ENCODE measurements at places on chromosomes 2 and 18. TPM values are rescaled to one million over a fixed set of nuclear protein-coding genes. Genes with fewer than 3 reads are reported as not detected.

GRCh38 chr2:112829961-112830681 is 6.5 kb downstream of the IL1B start:
- no peak for DNase-seq

- no peak for DNase-seq
Observed at GRCh38 chr2:96207774-96208142, 869 bp downstream of the STARD7 start.

DNA sequence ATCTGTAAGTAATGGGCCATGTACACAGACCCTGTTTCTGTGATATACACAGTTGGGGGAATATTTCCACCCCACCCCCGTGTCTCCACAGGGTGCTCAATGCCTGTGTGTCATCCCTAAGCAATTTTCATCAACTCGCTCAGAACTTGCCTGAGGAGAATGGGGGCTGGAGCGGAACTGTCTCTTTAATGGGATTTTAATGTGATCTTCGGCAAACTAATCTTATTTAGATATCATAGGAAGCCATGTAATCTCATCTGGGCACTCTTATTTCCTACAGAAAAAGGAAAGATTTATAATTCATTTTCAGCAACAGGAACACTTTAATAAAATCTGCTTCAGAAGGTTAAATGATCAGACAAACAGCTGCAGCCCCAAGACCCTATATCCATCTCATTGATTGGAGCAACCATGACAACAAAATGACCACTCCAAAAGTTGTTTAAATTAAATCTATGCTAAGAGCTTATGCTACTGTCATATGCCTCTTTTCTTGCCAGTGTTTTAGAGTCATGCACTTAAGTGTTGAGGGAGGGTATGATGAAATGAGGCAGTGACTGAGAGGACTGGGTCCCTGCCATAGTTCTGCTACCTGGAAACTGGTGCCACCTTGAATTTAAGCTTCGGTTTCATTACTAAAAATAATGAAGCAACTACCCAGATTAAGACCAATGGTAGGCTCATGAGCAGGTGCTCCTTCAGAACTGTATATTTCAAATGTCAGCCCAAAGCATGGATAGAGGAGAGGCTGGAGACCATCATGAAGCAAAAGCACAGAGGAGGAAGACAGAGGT is 183.1 kb upstream of the DDX18 start:
- no peak for DNase-seq

DNA sequence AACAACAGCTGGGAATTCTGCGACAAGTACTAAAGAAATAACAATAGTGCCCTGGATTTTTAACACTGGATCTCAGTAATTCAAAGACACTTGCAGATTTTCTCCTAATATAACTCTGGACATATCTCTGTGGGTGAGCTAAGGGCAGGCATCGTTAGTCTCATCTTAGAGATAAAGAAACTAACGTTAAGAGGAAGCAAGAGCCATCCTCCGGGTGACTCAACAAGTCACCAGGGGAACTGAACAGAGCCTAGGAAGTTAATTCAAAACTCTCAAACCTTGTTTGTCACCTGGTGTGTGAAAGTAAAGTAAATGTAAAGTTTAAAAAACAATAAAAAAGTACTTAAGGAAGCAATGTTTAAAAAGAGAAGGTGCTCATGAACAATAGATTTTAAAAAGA is 41.6 kb upstream of the NRP2 start:
- no peak for DNase-seq

The TSPYL6 gene
- 0.05 TPM for polyA plus RNA-seq

The IL36RN gene
- polyA plus RNA-seq = not detected

DNA sequence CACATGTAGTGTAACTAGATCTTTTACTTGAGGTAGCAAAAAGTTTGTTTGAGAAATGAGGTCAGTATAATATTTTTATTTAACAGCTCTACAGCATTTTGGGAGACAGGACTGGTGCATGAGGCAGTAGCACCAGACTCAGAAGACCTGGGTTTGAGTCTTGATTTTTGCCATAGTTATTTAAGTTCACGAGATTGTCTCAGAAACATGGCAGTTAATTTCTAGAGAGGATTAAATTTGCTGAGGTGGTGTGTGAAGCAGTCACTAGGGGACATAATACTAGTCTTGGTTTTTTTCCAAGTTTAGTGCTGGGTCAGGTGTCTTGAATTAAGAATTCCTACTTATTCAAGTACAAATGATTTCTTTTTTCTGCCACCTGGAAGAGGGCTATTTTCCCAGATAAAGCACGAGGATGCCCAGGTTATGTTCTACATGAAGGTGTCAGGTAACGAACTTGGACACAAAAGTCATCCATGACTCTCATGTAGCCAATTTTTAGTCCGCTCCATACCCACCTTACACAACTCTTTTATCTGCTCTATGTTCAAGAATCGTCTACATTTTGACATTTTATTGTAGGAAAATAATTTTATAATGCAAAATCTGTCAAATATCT is 1.4 kb downstream of the MARCHF7 start:
- DNase-seq = no peak

DNA sequence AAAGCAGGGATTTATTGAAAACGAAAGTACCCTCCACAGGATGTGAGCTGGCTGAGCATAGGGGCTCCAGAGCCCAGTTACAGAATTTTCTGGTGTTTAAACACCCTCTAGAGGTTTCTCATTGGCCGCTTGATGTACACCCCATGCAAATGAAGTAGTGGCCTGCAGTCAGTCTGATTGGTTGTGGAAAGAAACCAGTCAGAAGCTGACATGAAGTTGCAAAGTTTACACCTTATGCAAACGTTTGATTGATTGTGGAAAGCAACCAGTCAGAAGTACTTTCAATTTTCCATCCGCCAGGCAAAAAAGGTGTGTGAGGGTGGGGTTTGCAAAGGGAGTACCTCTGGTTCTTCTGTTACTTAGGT is 62.3 kb downstream of the VWA3B start:
- no peak for DNase-seq

- no peak for DNase-seq
Observed at GRCh38 chr2:65691816-65692215, 259.4 kb upstream of the SPRED2 start.

The ALKAL2 gene
- polyA plus RNA-seq = 0.35 TPM

The FLACC1 gene
- polyA plus RNA-seq = 0.55 TPM

The SCN3A gene
- polyA plus RNA-seq = 0.65 TPM

DNA sequence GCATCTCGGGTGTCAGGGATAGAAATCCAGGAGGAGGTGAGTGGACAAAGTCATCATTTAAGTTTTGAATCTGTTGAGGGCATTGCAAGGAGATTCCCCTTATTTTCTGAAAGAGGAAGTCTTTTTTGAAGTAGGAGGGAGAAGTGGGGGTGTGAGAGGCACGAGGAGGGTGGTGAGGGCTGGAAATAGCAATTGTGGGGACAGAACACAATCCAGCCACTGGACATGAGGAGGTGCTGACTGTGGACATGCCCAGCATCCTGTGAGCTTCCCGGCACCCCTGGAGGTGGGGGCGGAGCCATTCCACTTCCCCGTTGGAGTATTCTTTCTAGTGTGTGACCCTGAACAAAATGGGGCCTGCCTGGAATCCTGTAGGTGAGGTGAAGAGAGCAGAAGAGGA is 310.7 kb upstream of the EPAS1 start:
- DNase-seq = peak; percentile 41

DNA sequence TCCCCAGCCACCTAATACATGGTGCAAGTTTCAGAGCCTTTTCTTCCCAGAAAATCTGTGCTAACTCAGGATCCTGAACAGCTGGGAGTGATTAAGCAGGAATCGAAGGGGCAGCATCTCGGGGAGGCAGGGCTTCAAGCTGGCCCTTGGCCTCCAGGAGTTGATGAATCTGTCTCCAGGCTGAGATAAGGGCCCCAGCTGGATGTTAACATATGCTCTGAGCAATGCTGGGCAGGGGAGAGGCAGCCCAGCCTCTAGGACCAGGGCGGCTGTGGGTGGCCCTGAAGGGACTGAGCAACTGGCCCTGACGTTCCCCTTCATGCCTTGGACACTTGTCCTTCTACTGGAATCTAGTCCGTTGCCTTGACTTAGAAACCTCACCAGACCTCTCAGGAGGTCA is 84.1 kb upstream of the EPC2 start:
- DNase-seq = no peak

- no peak for DNase-seq
Observed at GRCh38 chr18:62812242-62812641, 96.9 kb downstream of the PHLPP1 start.

The HNMT gene
- 5.2 TPM for polyA plus RNA-seq

DNA sequence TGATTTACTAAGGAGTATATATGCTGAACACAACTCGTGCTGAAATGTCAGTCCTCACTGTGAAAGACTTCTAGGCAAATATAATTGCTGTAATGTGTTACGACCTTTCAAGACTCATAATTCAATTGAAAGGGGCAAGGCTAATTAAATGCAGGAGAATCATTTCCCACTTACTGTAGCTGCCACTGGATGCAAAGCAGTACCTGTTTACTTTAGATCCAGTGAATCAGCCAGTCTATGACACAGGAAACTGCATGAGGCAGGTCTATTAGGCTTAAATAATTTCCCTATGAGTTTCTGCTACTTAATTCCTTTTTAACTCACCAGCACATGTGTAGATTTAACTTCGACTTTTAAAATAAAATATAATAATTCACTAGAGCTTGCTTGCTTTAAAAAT is 125.6 kb downstream of the CTNNA2 start:
- DNase-seq = no peak

The USP37 gene
- 3.4 TPM for polyA plus RNA-seq

- no peak for DNase-seq
Observed at GRCh38 chr18:57891707-57892391, 88.7 kb upstream of the ATP8B1 start.

- DNase-seq = peak; percentile 85
Observed at GRCh38 chr18:61606759-61607158, 273.5 kb downstream of the CDH20 start.

GRCh38 chr2:188450732-188451483 is 159.2 kb downstream of the GULP1 start:
- no peak for DNase-seq

DNA sequence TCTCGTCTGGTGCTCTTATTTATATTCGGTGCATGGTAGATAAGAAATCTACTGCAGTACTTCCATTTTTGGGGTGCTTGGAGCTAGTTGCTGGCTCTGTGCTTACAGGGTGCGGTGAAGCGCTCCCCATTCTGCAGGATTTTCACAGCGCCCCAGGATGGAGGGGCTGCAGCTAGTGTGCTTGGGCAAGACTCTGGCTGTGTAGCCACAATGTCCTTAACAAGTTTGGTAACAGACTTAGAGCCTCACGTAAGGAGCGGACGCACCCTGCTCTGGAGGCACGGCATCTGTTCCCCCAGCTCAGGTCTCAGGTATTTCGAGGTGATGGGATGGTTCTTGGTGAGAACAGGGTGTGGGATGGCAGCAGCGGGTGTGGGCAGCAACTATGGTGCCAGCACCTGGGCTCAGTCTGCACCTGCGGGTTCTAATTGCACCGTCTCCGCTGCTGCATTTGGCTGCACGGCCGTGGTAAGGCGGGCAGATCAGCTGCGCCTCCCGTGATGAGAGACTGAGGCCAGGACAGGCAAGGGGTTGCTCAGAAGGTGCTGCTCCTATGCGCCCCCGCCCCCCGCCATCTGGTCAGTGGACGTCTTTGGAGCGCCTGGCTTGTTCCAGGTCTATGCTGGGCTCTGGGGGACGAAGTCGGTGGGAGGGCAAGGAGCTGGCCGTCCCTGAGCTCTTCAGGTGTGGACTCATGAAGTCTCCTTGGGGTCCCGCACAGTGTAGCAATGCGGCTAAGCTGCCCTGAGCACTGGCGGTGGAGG is 20.1 kb upstream of the ALLC start:
- DNase-seq = peak; percentile 39

DNA sequence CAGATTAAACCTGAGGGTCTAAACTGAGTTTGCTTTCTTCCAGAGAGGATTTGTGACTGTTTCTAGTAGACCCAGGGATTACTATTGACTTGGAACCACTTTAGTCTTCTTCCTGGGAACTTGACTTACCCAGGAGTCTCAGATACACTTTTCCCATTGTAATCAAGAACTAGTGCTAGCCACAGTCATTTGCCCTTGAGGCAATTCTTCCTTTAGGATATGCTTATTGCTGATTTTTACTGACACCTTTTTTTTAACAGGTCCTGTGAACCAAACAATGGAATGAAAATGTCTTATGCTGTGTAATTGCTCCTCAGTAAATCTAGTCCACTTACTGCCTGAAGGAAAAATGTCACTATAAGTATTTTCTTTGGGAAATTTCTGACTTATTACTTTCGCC is 78.3 kb downstream of the TAF4B start:
- no peak for DNase-seq

- no peak for DNase-seq
Observed at GRCh38 chr2:15538792-15539191, 22.3 kb downstream of the NBAS start.

The DLGAP1 gene
- not detected for polyA plus RNA-seq

GRCh38 chr2:158047156-158047611 is 54.5 kb upstream of the UPP2 start:
- no peak for DNase-seq

GRCh38 chr18:79471597-79471996 is 75.9 kb downstream of the NFATC1 start:
- DNase-seq = no peak

- DNase-seq = no peak
Observed at GRCh38 chr2:12856934-12857601, 140.3 kb downstream of the TRIB2 start.

- no peak for DNase-seq
Observed at GRCh38 chr2:150477347-150477746, 10.1 kb downstream of the RND3 start.

The SPHKAP gene
- not detected for polyA plus RNA-seq

- DNase-seq = no peak
Observed at GRCh38 chr18:7158216-7158615, 40.6 kb upstream of the LAMA1 start.

The ING5 gene
- polyA plus RNA-seq = 22.9 TPM

The MARCHF7 gene
- 58.6 TPM for polyA plus RNA-seq

DNA sequence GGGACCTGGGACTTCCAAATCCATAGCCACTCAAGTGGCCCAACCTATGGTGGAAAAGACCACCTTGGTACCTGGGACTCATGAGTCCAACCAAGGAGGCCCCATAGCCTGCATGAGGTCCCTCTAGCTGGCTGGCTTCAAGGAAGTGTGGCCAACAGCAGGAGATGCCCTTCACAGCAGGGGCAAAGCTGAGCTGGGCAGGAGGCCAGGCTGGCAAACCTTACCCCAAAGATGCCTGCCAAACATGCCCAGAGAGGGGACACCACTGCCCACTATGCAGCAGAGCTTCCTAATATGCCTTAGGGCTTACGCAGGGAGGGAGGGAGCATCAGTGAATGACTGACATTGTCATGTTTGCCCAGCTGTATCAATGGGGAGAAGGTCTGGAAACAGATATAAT is 188.0 kb upstream of the GLI2 start:
- no peak for DNase-seq
